Activated naive CD8-positive, alpha-beta T cell treated with anti-CD3 and anti-CD28 coated beads, Interleukin-2, amount 10 ng/mL, durations not matched to agents 7 days and 5 days (primary cell): ENCODE measurements at places on chromosomes 6 and 20. TPM values are rescaled to one million over a fixed set of nuclear protein-coding genes. Genes with fewer than 3 reads are reported as not detected.

DNA sequence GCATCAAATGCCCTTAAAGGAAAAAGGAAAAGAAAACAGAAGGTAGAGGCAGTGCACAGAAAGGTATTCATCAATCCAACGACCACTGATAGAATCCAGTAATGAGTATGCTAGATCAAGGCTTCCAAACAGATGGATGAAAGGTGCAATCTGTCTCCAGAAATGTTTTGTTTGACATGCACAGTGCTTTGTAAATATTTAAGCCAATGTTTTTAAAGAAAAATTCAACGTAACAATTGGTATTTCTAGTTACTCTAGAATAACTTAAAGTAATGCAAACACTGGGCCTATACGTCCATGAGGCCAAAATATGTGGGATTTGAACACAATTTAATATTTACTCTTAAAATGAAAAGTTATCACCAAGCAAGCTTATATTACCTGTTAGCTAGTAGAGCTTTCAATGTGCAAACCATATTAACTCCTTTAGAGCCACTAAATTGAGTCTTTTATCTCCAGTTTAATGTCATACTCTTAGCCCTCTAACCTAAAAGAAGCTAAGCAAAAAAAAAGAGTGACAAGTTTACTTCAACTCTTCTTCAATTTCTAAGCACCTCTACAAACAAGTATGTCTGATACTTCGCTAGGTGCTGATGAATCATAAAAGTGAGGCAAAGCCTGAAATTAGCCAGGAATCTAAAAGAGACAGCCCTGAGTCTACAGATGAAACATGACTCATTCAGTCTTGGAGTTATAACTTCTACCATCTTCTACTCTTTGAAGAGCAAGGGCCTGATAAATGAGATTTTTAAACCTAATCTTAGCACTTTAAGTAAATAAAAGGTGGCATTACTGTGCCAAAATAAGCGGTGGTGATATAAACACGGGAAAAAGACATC lies 169.8 kb downstream of the PTPRK start:
- no peak overlapping the region for H3K27ac ChIP-seq
- H3K4me3 ChIP-seq: no peak overlapping the region
- peaks cover 3% of the 10 kb centered on the region for H3K27me3 ChIP-seq
- H3K36me3 ChIP-seq: peaks cover 3% of the 10 kb centered on the region
- H3K4me1 ChIP-seq: no peaks in the 10 kb centered on the region
- DNase-seq: no peak

DNA sequence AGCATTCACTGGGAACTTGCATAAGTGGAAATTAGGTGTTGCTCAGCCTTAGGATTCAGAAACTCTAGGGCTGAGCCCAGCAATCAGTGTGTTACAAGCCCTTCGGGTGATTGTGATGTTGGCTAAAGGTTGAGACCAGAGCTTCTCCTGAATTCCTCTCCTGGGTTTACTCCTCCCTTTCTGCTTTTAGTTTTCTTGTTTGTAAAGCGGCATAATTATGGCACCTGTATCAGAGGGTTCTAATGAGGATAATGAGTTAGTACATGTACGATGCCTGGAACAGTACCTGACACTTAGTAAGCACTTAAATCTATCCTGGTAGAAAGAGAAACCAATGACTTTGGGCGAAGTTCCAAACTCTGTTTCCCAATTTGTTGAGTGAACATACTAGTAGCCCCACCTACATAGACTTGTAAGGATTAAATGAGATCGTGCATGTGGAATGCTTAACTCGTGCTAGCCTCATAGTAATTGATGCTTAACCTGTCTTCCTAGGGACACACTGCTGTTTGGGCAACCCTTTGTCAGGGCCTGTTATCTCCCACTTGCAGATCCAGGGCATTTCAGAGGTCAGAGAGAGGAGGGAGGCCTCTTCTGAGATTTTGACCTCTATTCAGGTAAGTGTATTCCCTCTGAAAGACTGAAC lies 932 bp upstream of the EZR start:
- peak overlapping the region; percentile 76 for H3K27ac ChIP-seq
- DNase-seq: no peak
- peaks cover 22% of the 10 kb centered on the region for H3K36me3 ChIP-seq
- H3K4me1 ChIP-seq: peaks cover 28% of the 10 kb centered on the region
- peak overlapping the region; percentile 81 for H3K4me3 ChIP-seq
- H3K27me3 ChIP-seq: no peaks in the 10 kb centered on the region

DNA sequence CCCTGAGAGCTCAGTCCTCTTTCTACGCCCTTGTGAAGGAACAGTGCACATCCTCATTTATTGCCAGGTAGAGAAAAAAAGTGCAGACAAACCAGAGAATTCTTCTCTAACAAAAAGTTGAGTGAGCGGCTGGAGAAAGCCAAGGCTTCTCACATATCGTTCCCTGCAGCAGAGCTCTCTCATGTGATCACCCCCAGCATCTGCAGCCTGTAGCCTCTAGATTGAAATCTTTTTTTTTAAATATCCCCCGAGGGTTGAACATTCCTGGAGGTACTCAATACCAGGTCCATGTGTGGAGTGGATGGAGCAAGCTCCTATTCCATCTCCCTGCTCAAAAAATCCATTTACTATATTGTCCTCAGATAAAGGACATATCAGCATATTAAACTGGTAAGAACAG lies 22.9 kb upstream of the ZNF133 start:
- H3K36me3 ChIP-seq: no peaks in the 10 kb centered on the region
- no peaks in the 10 kb centered on the region for H3K4me1 ChIP-seq

GRCh38 chr20:41819436-41819835 lies 201.3 kb upstream of the CHD6 start:
- no peak overlapping the region for H3K4me3 ChIP-seq
- no peak overlapping the region for H3K27ac ChIP-seq
- H3K36me3 ChIP-seq: no peaks in the 10 kb centered on the region
- DNase-seq: no peak
- H3K27me3 ChIP-seq: peaks cover 4% of the 10 kb centered on the region

The TPX2 gene
- total RNA-seq: 114 TPM
